LHCN-M2 (cell line): ENCODE measurements at places on chromosomes 13 and 19. TPM values are rescaled to one million over a fixed set of nuclear protein-coding genes. Genes with fewer than 3 reads are reported as not detected.

Gene BCL3
- total RNA-seq: 10.0 and 18.1 TPM in 2 replicates

Gene BICRA
- total RNA-seq: 1.8 and 4.2 TPM in 2 replicates

Gene ZNF844
- 2.5 and 2.8 TPM in 2 replicates for total RNA-seq

Gene PTGIR
- not detected in 2 replicates for total RNA-seq

Gene DIS3
- total RNA-seq: 39.7 and 42.4 TPM in 2 replicates

DNA sequence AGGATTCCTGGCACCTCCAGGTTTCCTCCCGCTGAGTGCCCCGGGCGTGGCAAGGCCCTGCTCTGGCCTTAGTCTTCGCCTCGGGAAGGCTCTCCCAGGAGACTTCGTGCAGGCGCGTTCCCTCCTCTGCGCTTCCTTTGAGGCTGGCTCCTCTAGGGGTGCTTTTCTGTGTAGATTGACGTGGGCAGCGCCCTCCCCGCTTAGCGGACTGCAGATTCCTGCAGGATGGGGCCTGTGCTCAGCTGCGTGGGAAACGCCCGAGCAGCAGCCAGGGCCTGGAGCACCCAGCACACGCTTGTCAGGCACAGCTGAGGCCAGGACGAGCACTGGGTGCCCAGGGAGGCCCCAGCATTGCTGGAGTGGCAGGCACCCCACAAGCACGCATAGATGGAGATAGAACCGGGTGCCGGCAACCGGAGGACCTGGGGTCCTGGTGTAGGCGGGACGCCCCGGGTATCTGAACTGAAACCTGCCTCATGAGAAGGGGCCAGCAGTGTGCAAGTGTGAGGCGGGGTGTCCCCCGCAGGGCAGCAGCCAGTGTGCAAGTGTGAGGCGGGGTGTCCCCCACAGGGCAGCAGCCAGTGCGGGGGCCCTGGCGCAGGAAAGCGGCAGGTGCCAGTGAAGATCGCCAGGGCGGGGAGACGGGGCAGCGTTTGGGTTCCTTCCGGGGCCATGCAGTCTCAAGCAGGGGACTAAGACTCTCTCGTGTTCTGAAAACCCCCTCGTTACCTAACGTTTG is 3.4 kb downstream of the NDUFS7 start:
- DNase-seq: no peak

DNA sequence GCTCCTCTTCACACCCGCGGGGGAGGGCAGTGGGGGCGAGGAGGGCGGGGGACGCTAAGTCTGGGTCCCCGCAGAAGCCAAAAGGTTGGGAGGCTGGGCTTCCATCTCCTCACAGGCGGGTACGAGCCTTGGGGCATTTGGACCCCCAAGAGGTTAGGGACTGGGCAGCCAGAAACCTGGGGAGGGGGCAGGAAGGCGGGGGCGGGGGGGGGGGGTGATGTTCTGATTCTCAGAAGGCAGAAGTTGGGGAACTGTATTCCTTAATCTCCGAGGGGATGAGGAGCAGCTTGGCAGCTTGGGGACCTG is 5.1 kb downstream of the BCL3 start:
- no peak for DNase-seq

DNA sequence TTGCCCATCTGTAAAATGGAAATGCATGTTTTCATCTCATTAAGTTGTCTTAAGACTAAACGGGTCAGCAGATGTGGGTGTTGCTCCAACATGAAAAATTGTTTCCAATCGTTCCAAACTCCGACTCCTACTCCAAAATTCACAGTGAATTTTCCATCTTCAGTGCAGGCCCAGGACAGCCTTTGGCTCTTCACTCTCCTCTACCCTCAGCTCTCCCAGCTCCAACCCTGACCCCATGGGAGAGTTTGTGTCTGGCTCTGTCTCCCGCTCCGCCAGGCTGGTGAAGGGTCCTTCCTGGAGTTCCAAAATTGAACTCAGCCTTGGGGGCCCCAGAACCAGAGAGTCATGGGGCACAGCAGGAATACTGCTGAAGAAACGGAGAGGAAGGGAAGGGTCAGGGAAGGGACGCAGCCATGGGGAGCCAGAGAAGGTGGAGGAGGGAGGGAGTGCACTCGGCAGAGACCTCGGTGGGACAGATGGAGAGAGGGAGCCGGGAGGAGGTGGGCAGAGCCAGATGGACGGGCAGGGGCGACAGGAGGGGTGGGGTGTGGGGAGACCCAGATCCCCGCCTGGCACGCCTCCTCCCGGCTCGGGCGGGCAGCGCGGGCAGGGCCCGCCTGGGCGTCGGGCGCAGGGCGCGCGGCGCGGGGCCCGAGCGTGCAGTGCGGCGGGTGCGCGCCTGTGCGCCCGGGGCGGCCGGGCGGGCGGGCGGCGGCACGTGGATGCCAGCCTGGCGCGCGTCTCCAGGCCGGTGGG is 45.6 kb downstream of the CELF5 start:
- DNase-seq: no peak

- no peak for DNase-seq
Observed at GRCh38 chr13:34153428-34154180, 335.7 kb downstream of the RFC3 start.

GRCh38 chr13:86020351-86021002 is 221.3 kb upstream of the SLITRK6 start:
- peak; percentile 20 for DNase-seq

DNA sequence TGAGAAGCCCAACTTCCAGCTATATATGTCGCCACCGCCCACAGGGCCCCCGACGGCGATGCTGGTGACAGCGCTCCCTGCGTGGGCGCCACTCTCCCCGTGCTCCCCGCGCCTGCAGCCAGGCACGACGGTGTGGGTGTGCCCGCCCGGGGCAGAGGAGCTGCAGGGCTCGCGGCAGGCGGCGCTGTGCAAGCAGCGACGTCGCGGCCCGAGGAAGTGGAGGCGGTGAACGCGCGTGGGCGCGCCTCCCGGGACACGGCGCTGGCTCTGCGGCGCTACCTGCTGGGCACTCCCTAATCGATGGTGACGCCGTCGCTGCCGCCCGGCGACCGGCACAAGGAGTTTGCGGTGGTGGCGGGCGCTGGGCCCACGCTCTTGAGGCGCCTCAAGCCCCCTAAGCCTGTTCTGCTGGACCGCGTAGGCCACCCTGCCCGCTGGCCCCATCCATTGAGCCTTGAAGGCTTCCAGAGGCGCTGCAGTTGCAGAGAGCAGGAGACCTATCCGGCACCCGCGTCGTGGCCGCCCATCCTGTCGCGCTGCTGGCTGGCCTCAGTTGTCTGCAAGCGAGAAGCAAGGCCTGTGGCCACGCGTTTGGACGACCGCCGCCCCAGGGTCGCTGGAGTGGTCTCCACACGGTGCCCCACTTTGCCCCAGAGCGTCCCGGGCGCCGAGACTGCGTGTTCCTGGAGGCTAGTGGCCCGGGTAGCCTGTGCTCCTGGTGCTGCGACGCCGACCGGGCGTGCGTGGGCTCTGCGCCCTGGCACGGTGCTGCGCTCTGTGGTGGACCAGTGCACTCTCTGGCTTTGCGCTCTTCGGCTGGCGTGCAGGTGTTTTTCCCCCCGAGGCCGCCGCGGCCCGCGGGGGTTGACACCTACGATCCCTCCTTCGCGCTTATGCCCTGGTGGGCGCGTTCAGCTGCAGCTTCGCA is 23.1 kb downstream of the LRFN3 start:
- no peak for DNase-seq

- no peak for DNase-seq
Observed at GRCh38 chr13:111564606-111565005, 244.2 kb downstream of the TEX29 start.

DNA sequence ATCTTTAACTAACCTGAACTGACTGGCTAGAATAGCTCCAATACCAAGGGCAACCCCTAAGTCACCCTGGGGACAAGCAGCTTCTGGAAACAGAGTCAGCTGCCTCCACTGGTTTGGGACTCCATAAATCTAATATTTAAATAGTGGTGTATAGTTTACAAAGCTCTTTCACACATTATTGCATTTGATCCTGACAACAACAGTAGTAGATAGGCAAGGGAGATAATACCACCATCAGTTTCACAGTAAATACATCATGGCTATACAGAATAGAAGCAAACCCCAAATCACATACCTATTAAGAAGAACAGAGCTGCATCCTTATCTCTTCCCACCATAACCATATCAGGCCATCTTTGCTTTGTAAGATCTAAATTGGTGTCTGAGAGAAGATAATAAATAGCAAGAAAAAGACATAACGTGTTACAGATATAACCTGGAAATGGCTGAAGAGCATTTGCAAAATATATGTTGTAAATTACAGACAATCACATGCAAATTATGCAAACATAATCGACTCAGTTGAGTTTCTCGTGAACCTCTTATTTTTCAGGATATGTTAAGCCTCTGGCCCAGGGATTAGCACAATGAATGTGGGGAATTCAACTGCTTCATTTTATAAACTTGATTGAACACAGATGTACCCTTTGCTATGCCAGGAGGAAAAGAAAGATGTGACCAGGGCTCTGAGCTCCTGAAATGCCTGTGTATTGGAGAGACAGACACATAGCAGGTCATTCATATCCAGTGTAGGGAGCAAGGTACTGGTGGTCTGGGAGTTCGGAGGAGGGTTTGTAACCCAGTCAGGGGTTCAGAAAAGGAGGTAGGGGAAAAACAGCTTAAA is 142.5 kb downstream of the SLC7A1 start:
- DNase-seq: no peak

GRCh38 chr19:39270036-39270871 is 2.1 kb downstream of the IFNL2 start:
- no peak for DNase-seq

- DNase-seq: peak; percentile 56
Observed at GRCh38 chr19:19217099-19217498, 5.3 kb downstream of the NCAN start.

GRCh38 chr13:76917095-76917494 is 30.9 kb upstream of the KCTD12 start:
- no peak for DNase-seq

DNA sequence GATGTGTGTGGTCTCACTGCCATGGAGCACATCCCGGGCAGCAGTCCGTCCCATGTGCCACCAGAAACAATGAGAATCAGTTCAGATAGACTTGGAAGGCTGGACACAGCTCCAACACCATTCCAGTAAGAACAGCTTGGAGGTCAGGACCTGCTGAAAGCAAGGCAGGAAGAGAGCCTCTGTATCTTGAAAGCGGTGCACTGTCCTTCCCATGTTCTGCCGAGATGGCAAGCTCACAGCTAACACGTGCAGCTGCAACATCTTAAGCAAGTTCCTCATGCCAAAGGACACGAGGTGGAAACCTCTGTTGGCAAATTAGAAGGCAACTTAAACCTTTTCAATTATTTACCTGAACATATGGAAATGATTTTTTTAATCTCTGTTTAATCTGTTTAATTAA is 175.4 kb downstream of the DLEU7 start:
- DNase-seq: no peak

- no peak for DNase-seq
Observed at GRCh38 chr19:54460230-54461005, 3.2 kb downstream of the LENG9 start.

DNA sequence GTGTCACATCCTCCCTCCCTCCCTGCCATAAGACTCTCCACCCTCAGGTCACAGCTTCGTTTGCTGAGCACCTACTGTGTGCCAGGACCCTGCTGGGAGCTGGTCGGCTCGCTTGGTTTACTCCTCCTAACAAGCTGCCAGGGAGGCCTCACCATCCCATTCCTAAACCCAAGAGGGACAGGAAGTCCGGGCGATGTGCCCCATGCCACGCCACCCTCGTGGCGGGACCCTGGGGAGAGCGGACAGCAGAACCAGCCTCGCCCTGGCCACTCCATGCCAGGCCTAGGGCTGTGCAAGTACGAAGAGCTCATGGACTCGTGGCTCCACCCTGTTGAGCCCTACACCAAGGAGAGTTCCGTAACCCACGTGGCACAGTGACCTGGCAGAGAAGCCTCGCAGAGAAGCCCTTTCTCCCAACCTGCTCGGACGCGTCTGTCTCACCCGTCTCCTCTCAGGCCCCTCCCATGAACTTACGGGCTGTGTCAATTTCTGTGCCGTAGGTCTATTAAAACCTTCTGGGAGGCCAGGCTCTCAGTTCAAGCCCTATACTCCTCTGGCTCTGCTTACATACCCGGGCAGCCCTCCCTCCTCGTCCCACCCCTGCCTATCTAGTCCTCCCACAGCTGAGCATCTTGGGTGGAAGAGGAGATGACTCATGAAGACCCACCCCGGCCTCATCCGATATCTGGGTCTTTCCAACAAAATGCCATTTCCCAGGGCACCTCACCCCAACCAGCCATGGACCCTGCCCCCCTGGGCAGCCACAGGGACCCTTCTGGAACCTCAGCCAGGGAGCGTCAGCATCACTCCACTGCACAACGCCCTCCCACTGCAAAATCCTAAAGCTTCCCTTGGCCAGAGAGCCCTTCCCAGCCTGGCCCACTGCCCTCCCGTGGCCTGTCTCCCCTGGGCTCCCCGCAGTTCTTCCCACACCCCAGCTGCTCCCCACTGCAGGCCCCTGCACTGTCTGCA is 2.6 kb downstream of the UBXN6 start:
- peak; percentile 51 for DNase-seq

DNA sequence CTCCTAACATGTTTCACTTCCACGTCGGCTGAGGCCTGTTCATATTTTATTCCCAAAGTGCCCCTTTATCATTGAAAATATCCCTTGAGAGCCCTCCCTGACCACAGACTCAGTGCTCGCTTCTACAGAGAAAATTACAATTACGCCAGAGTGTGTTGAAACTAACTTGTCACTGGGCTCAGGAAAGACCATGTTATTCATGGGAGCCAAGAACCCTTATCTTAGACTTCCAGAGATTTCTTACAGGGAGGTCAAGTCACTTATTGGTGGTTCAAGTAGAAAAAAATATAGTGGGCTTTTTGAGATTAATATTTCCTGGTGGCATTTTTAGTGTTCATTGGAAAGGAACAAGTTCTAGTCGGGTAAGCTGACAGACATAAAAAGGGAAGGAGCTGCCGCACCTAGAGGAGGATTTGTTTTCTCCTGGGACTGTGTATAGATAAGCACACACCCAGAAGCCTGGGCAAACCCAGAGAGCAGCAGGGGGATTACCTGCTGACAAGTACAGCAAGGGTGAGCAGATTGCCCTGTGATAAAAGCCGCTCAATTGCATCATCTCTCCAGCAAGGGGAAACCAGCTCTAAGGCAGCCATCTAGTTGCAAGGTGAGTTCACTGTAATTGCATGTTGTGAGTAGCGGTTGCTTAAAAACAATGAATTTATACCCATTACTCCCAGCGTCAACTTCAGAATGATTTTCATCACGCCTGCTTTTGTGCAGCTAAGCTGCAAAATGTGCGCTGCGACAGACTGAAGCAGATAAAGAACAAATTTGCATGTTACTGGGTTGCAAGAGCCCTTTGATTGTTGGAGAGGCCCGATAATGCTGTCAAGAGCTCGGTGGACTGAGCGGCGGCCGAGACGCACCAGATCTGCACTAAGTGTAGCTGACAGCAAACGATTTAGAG is 46.2 kb downstream of the DCT start:
- DNase-seq: no peak
